ENCODE measurements at places on chromosomes 1 and 21.

- no peak for DNase-seq
These were observed 166.4 kb upstream of the PROX1 start for GRCh38 chr1:213821175-213821942.

GRCh38 chr1:113488576-113489177 is 98.4 kb downstream of the MAGI3 start:
- DNase-seq = no peak

- no peak for DNase-seq
These were observed 19.7 kb downstream of the PTAFR start for GRCh38 chr1:28156821-28157220.

DNA sequence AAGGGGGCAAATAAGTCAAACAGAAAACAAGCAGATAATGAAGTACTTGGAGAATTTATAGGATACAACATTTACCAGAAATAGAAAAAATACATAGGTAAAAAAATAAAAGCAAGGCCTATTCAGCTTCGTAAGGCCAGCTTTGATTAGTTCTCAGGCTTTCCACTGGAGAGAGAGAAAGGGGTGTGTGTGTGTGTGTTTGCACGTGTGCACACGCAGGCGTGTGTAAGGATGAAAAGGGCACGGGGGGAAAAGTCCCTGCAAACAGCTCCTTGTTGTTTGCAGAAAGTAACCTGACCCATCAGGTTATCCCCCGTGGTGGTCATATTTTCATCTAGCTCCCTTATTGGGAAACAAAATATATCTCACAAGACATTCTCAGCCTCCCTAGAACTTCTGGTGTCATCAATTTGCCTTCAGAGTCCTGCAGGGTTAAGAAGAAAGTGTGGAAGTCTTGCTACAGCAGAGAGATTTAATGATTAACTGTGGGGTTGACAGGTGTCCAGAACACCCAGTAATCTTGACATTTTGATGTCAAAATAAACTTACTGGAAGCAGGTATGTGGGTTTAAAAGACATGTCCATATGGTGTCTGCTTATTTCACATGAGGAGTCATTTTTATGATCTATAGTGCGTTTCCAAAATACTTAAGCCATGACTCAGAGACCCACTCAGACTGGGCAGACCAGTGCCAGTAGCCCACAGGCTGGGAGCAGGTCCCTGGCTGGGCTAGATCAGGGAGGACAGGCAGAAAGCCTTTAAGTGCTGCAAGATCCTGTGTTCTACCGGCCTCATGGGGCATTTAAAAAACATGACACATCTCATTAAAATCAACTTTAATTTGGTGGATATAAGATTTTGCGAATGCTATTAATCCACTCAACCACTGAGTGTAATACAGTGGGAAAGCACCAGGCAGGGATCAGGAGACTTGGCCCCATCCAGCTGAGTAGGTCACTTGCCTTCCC is 487.6 kb upstream of the CAMK1G start:
- DNase-seq = no peak

GRCh38 chr1:167666416-167666815 is 36.4 kb downstream of the RCSD1 start:
- no peak for DNase-seq

Measured in GM12878 (cell line).